ENCODE measurements at places on chromosomes 7 and 10.

- DNase-seq = no peak
Observed at GRCh38 chr7:140201393-140201792, 24.6 kb upstream of the KDM7A start.

DNA sequence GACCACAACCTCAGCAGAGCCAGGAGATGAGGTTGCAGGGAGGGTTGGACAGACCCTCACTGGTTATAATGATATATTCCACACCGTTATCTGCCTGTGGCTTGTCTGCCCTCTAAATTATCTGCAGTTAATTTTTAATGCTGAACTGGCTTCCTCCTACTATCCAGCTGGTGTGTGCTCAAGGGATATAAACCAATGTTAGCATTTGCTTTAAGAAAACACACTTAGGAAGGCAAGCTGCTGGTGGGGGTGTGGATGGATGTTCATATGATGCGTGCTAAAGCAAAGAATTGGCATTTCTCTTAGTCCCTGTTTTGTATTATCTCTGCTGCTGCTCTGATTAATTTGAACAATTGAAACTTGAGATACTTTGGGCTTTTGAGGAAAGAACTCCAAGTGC, 132.2 kb upstream of the NPVF start:
- DNase-seq = no peak

- DNase-seq = no peak
Observed at GRCh38 chr10:77582710-77583115, 54.9 kb downstream of the KCNMA1 start.

DNA sequence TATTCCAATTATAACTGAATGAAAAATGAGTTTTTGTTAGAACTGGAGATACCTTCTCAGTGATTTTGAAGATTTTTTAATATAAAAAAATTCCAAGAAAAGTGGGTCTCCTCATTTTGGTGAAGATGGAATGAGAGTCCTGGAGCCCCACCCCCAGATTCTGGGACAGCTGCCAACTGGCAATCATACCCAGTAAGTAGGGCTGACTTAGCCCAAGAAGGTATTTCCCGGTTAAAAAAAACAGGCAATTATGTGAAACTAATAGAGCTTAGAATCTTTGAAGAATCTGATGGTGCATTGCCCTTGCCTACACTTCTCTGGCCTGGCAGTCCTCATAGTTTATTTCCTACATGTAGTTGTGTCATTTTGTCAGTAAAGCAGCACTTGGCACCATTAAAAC, 52.8 kb upstream of the VWDE start:
- no peak for DNase-seq

- peak; percentile 79 for DNase-seq
Observed at GRCh38 chr7:143892527-143893300, 9.3 kb downstream of the TCAF1 start.
